ENCODE measurements at places on chromosomes 3 and 15.

- no peak for DNase-seq
Observed at GRCh38 chr15:100596792-100597191, 5.2 kb downstream of the LINS1 start.

DNA sequence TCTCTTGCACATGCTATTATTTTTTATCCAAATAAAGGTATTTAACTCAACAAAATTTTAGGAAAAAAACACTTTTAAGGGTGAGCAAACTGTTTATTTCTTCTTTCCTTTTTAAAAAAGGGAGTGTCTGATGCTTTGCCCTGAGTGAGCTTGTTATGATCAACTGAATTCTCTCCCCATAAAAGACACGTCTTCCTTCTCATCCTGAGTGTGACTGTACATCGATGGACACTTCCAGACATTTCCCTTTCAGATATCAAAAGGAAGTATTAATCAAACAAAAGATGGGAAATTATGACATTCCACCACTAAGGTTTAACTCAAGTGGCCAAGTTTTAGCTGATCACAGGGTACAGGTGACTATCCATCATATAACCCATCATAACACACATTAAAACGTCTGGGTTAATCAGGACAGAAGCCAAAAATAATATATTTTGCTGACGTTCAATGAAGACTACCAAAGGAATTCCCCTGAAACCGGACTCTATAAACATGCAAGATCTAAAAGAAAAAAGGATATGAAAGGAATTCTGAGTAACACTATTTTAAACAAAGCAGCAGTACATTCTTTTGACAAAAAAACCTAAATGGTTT, 354.8 kb downstream of the MECOM start:
- no peak for DNase-seq

- no peak for DNase-seq
Observed at GRCh38 chr3:71053495-71053894, 530.0 kb downstream of the FOXP1 start.

- no peak for DNase-seq
Observed at GRCh38 chr3:29171043-29171990, 109.6 kb upstream of the RBMS3 start.

- DNase-seq, result no peak
Observed at GRCh38 chr3:141259821-141260629, 28.4 kb downstream of the PXYLP1 start.

Data from NCI-H69 (cell line).